HepG2 (cell line): ENCODE measurements at places on chromosomes 1 and 21. TPM values are rescaled to one million over a fixed set of nuclear protein-coding genes. Genes with fewer than 3 reads are reported as not detected.

The HES2 gene
- 0.10 and 0.11 TPM in 2 replicates for total RNA-seq

The UBL4B gene
- total RNA-seq: not detected in 2 replicates

The GBP4 gene
- not detected in 2 replicates for total RNA-seq

The LIN28A gene
- total RNA-seq: 0.04 TPM in 1 of 2 replicates, not detected in the other

The AKR7A3 gene
- total RNA-seq: 0.15 and 1.00 TPM in 2 replicates

The OR2T33 gene
- not detected in 2 replicates for total RNA-seq

The KRTAP21-1 gene
- not detected in 2 replicates for total RNA-seq

The PPM1J gene
- 0.07 TPM in 1 of 2 replicates, not detected in the other for total RNA-seq

The BTBD19 gene
- total RNA-seq: 1.0 and 2.7 TPM in 2 replicates
